Activated CD8-positive, alpha-beta T cell treated with anti-CD3 and anti-CD28 coated beads for 36 hours (primary cell): ENCODE measurements at places on chromosomes 7 and 10.
A peak's percentile ranks its signal among the peaks of the same experiment; 100 is the strongest.

GRCh38 chr7:92751902-92752901, 84.2 kb downstream of the CDK6 start:
- H3K27ac ChIP-seq: no peak overlapping the region
- H3K27me3 ChIP-seq: no peaks in the 10 kb centered on the region
- no peak for DNase-seq
- H3K4me3 ChIP-seq: no peak overlapping the region

GRCh38 chr7:94182721-94183120, 178.6 kb upstream of the BET1 start:
- no peaks in the 10 kb centered on the region for H3K36me3 ChIP-seq
- H3K4me1 ChIP-seq: peaks cover 7% of the 10 kb centered on the region
- peaks cover 4% of the 10 kb centered on the region for H3K27me3 ChIP-seq

- H3K27ac ChIP-seq: no peak overlapping the region
- H3K27me3 ChIP-seq: peaks cover 4% of the 10 kb centered on the region
- H3K36me3 ChIP-seq: no peaks in the 10 kb centered on the region
- no peak overlapping the region for H3K4me3 ChIP-seq
- no peaks in the 10 kb centered on the region for H3K4me1 ChIP-seq
- no peak for DNase-seq
Measured at GRCh38 chr10:27838361-27838760, 92.7 kb upstream of the MKX start.

GRCh38 chr10:126921974-126922525, 16.8 kb downstream of the DOCK1 start:
- no peak overlapping the region for H3K27ac ChIP-seq
- no peaks in the 10 kb centered on the region for H3K4me1 ChIP-seq
- DNase-seq: no peak
- H3K4me3 ChIP-seq: no peak overlapping the region

GRCh38 chr7:29915481-29916215, 74.0 kb downstream of the SCRN1 start:
- H3K36me3 ChIP-seq: no peaks in the 10 kb centered on the region
- H3K27ac ChIP-seq: no peak overlapping the region
- H3K4me3 ChIP-seq: no peak overlapping the region
- H3K27me3 ChIP-seq: no peaks in the 10 kb centered on the region
- DNase-seq: no peak

GRCh38 chr7:26306790-26307189, 15.1 kb downstream of the SNX10 start:
- H3K4me1 ChIP-seq: peaks cover 11% of the 10 kb centered on the region
- H3K36me3 ChIP-seq: peaks cover 26% of the 10 kb centered on the region
- no peak overlapping the region for H3K4me3 ChIP-seq
- DNase-seq: no peak
- no peaks in the 10 kb centered on the region for H3K27me3 ChIP-seq
- H3K27ac ChIP-seq: no peak overlapping the region

DNA sequence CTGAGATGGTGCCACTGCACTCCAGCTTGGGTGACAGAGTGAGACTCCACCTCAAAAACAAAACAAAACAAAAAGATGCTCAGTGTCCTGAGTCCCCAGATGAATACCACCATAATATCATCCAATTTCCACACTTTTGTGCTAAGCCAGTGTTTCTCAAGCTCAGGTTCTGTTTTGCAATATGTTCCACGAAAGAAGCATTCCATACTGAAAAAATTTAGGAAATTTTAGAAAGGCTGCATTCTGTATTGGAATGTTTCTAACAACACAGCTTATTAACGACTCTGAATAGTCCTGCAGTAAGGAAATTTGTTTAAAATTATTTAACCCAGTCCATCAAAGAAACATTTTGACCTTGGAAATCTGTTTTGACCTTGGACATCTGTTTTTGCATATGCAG, 142.4 kb downstream of the EPC1 start:
- no peak overlapping the region for H3K27ac ChIP-seq
- H3K36me3 ChIP-seq: no peaks in the 10 kb centered on the region
- no peak overlapping the region for H3K4me3 ChIP-seq
- peaks cover 3% of the 10 kb centered on the region for H3K27me3 ChIP-seq
- no peaks in the 10 kb centered on the region for H3K4me1 ChIP-seq

DNA sequence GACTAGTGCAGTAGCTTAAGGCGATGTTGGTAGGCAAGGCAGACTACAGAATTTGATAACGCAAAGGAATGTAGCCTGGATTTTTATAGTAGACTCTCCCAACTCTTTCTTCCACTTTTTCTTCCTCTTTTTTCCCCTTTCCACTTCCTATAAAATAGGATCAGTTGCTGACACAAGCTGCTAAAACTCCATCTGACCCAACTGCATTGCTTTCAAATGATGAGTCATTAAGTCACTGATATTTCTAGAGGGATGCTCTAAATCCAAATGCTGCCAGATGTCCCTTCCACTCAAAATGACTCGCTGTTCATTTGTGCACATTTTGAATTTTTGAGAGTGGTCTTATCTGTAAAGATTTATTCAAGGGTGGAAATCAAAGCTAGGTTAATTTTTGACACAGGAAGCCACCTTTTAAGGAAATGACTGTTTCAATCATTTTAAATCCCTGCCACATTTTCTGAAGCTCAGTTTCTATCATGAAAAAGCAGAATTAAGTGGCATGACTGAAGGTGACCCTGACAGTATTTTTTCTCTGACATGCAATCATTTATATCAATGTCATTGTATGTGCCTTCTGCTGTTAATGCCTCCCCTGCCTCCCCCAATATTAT, 25.8 kb upstream of the SFMBT2 start:
- DNase-seq: no peak
- H3K4me3 ChIP-seq: no peak overlapping the region
- H3K27ac ChIP-seq: no peak overlapping the region

DNA sequence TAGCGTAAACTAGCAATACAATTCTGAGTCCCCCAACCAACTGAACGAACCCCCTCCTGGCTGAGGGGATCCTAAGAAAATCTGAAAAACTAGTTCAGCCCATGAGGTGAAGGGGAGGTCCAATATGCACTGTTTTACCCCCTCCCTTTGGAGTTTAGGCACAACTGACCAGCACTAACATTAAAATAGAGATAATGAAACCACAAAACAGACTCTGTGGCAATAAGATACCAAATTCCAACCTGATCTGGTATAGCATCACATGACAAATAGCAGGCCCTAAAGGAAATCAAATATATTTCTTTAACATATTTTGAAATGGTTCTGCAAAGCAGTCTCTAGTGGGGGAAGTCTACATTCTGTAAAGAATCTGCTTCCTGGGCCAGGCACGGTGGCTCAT, 522.5 kb downstream of the TYW1 start:
- no peak overlapping the region for H3K27ac ChIP-seq
- no peak overlapping the region for H3K4me3 ChIP-seq
- H3K36me3 ChIP-seq: no peaks in the 10 kb centered on the region
- no peak for DNase-seq

- H3K4me3 ChIP-seq: no peak overlapping the region
- no peaks in the 10 kb centered on the region for H3K4me1 ChIP-seq
- no peaks in the 10 kb centered on the region for H3K27me3 ChIP-seq
- no peak overlapping the region for H3K27ac ChIP-seq
Measured at GRCh38 chr7:147519062-147519461, 1071.5 kb upstream of the C7orf33 start.

GRCh38 chr10:43062402-43063160, 14.3 kb upstream of the RET start:
- H3K27ac ChIP-seq: no peak overlapping the region
- no peak for DNase-seq
- H3K4me3 ChIP-seq: no peak overlapping the region
- H3K36me3 ChIP-seq: no peaks in the 10 kb centered on the region
- no peaks in the 10 kb centered on the region for H3K27me3 ChIP-seq

DNA sequence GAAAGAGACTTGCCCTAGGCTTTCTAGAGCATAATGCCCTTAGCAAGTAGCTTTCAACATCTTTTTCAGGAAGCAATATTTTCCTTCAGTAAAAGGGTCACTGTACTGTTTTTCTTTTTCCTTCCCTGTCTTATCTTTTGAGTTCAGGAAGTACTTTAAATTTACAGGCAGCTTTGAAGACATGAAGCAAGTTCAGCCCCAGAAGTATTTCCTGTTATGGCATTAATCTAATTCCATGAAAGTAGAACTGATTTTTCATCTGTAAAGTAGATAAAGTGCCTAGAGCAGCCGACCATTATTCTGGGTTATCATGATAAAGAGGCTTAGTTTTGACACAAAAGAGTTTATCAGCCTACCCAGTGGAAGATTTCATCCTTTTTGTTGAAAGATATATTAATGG, 288.2 kb downstream of the ADK start:
- no peak overlapping the region for H3K4me3 ChIP-seq
- peaks cover 15% of the 10 kb centered on the region for H3K4me1 ChIP-seq
- H3K27ac ChIP-seq: no peak overlapping the region
- DNase-seq: no peak

GRCh38 chr10:117431160-117431559, 55.9 kb upstream of the PDZD8 start:
- no peaks in the 10 kb centered on the region for H3K36me3 ChIP-seq
- H3K4me3 ChIP-seq: no peak overlapping the region
- H3K27me3 ChIP-seq: peaks cover 13% of the 10 kb centered on the region

GRCh38 chr10:10758306-10758705, 259.4 kb upstream of the CELF2 start:
- H3K27me3 ChIP-seq: no peaks in the 10 kb centered on the region
- H3K4me3 ChIP-seq: no peak overlapping the region
- no peaks in the 10 kb centered on the region for H3K36me3 ChIP-seq
- DNase-seq: no peak
- no peak overlapping the region for H3K27ac ChIP-seq
- no peaks in the 10 kb centered on the region for H3K4me1 ChIP-seq

DNA sequence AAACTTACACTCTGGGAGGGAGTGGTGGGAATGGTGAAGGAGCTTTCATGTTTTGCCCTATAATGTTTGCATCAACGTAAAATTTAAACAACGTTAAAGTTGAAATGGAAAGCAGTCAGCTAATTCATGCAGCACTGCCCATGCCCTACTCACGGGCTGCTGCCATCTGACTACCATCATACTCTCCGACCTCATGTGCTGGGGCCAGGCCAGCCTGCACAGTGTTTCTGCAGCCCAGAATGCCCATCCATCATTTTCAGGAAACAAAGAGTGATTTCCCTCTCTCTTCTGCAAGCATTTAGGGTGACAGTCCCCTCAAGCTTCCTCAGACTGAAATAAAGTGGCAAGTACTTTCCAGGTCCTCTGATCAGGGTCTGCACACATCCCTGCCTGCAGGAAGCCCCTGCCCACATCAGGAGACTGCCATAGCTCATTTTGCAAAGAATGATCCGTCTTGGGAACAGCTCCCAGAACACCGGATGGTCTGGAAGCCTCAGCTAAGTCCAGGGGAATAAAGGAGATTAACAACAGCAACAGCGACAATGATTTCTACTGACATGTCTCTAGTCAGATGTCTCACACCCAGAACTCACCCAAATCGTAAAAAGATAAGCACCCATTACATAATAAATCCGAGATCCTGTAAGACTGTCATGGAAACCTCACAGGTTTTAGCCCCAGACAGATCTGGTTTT, 40.3 kb downstream of the ARHGAP22 start:
- DNase-seq: no peak
- H3K27ac ChIP-seq: no peak overlapping the region
- no peaks in the 10 kb centered on the region for H3K36me3 ChIP-seq
- no peak overlapping the region for H3K4me3 ChIP-seq

GRCh38 chr10:27611236-27611635, 107.1 kb downstream of the RAB18 start:
- no peaks in the 10 kb centered on the region for H3K36me3 ChIP-seq
- DNase-seq: no peak
- no peak overlapping the region for H3K4me3 ChIP-seq
- peaks cover 13% of the 10 kb centered on the region for H3K4me1 ChIP-seq

GRCh38 chr7:5758753-5759335, 22.6 kb downstream of the RNF216 start:
- DNase-seq: no peak
- no peaks in the 10 kb centered on the region for H3K27me3 ChIP-seq
- peaks cover 30% of the 10 kb centered on the region for H3K36me3 ChIP-seq
- no peak overlapping the region for H3K27ac ChIP-seq

- no peak overlapping the region for H3K27ac ChIP-seq
- H3K36me3 ChIP-seq: no peaks in the 10 kb centered on the region
- H3K4me1 ChIP-seq: peaks cover 51% of the 10 kb centered on the region
- no peak for DNase-seq
- no peaks in the 10 kb centered on the region for H3K27me3 ChIP-seq
- no peak overlapping the region for H3K4me3 ChIP-seq
Measured at GRCh38 chr7:105854498-105854897, 21.9 kb downstream of the ATXN7L1 start.

- no peak overlapping the region for H3K27ac ChIP-seq
- DNase-seq: no peak
- no peak overlapping the region for H3K4me3 ChIP-seq
- H3K36me3 ChIP-seq: no peaks in the 10 kb centered on the region
- peaks cover 4% of the 10 kb centered on the region for H3K27me3 ChIP-seq
Measured at GRCh38 chr10:128578766-128579165, 452.5 kb upstream of the MKI67 start.

DNA sequence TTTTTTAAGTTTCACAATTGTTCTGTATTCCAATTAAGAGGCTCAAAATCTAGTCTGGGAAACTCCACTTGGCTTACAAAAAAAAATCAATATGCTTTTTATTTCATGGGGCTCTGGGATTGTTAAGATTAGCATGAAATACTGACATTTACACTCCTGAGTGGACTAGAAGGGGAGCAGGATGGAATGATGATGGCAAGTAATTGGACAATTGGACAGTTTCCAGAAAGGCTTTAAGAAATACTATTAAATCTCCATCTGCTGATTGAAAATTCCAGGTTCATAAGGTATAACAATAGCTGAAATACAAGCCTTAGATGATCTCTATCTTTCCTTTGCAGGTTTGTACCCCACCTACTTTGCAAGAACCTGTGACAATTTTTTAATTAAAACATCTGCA, 184.4 kb downstream of the LRRTM3 start:
- no peak for DNase-seq
- H3K27me3 ChIP-seq: no peaks in the 10 kb centered on the region
- no peaks in the 10 kb centered on the region for H3K36me3 ChIP-seq
- no peaks in the 10 kb centered on the region for H3K4me1 ChIP-seq
- H3K27ac ChIP-seq: no peak overlapping the region

- H3K27ac ChIP-seq: no peak overlapping the region
- H3K36me3 ChIP-seq: peaks cover 2% of the 10 kb centered on the region
- H3K27me3 ChIP-seq: no peaks in the 10 kb centered on the region
Measured at GRCh38 chr7:151334628-151335027, 7.0 kb upstream of the NUB1 start.

DNA sequence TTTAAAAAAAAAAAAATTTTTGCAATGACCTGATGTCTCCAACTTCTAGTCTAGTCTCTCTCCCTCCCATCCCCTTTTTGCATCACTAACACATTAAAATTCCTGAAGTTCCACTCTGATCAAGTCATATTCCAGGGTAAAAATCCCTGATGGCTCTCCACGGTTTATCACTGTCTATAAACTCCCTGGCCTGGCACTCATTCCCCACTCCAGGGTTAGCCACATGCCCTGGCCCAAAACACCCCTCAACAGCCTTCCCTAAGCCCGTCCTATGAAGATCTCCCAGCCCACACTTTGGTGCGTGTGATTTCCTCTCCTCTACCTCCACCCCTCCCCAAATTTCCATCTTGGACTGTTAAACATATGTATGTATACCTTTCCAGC, 125.4 kb downstream of the JAZF1 start:
- H3K4me1 ChIP-seq: peaks cover 6% of the 10 kb centered on the region
- H3K27ac ChIP-seq: no peak overlapping the region
- DNase-seq: no peak
- no peak overlapping the region for H3K4me3 ChIP-seq
- no peaks in the 10 kb centered on the region for H3K27me3 ChIP-seq

GRCh38 chr10:72328829-72329204, 25.9 kb downstream of the DNAJB12 start:
- peak; percentile 81 for DNase-seq
- H3K36me3 ChIP-seq: peaks cover 25% of the 10 kb centered on the region
- peak overlapping the region; percentile 89 for H3K4me3 ChIP-seq
- H3K27me3 ChIP-seq: peaks cover 2% of the 10 kb centered on the region
